ENCODE measurements at places on chromosomes 5 and 9. TPM values are rescaled to one million over a fixed set of nuclear protein-coding genes. Genes with fewer than 3 reads are reported as not detected.

DNA sequence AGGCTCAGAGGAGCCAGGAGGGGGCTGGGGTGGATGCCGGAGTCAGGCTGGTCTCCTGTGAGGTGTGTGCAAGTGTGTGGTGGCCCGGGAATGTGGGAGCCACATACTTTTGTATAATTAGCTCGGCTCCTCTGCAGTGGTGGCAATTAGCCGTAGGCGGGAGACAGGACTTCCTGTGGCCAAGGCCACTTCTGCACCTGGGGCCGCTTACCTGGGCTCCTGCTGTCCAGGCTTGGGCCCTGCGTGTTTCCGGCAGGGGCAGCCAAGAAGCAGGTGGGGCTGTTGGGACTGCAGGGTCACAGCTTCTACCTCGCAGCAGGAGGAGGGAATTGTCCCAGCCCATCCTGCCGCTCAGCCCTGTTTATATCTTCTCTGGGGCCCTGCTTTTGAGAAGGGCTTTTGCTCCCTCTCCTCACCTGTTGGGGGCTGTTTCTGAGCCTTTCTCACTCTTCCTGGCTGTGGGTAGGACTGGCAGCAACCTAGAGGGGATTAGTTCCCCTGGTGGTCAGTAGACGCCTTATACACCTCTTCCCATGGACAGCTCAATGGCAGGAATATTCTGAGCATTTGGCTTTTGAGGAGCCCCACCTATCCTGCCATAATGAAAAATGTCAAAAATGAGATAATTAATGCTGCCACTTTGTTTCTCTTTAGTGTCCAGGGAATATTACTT is 145.4 kb upstream of the PITX1 start:
- DNase-seq, result no peak
- H3K36me3 ChIP-seq, result no peaks in the 10 kb centered on the region
- H3K4me1 ChIP-seq, result no peaks in the 10 kb centered on the region
- H3K27ac ChIP-seq, result no peak overlapping the region

- no peak overlapping the region for H3K4me3 ChIP-seq
- DNase-seq, result no peak
- H3K27me3 ChIP-seq, result no peaks in the 10 kb centered on the region
- H3K36me3 ChIP-seq, result peaks cover 11% of the 10 kb centered on the region
- no peak overlapping the region for H3K27ac ChIP-seq
Measured at GRCh38 chr5:119529811-119530210, 77.5 kb downstream of the HSD17B4 start.

GRCh38 chr5:19044931-19045695 is 942.9 kb downstream of the CDH18 start:
- H3K4me3 ChIP-seq, result no peak overlapping the region
- no peaks in the 10 kb centered on the region for H3K27me3 ChIP-seq
- no peak overlapping the region for H3K27ac ChIP-seq
- H3K36me3 ChIP-seq, result no peaks in the 10 kb centered on the region
- no peak for DNase-seq

DNA sequence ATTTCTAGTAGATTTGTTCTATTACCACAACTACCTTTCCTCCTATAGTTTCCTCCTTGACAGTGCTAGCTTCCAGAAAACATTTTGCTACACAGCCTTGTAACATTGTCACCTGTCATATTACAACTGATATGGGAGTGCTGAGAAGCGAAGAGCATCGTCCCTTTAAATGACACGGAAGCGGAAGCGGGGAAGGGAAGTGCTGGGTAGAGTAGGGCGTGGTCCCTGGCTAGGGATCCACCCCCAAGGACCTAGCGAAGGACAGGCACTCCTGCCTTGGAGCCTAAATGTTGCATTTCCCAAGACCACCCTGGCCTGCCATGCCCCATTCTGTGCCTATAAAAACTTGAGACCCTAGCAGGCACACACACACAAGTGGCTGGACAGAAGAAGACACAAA is 57.4 kb upstream of the RANBP6 start:
- no peaks in the 10 kb centered on the region for H3K27me3 ChIP-seq
- H3K36me3 ChIP-seq, result no peaks in the 10 kb centered on the region
- DNase-seq, result no peak
- H3K4me1 ChIP-seq, result peaks cover 15% of the 10 kb centered on the region
- no peak overlapping the region for H3K4me3 ChIP-seq

GRCh38 chr5:78647838-78648358 is 674 bp downstream of the LHFPL2 start:
- peak overlapping the region; percentile 72 for H3K4me3 ChIP-seq
- H3K36me3 ChIP-seq, result no peaks in the 10 kb centered on the region
- H3K4me1 ChIP-seq, result peaks cover 18% of the 10 kb centered on the region
- no peak for DNase-seq
- H3K27ac ChIP-seq, result no peak overlapping the region

- no peaks in the 10 kb centered on the region for H3K27me3 ChIP-seq
- peak overlapping the region; percentile 95 for H3K4me3 ChIP-seq
- no peak overlapping the region for H3K27ac ChIP-seq
- no peak for DNase-seq
- H3K4me1 ChIP-seq, result peaks cover 37% of the 10 kb centered on the region
Measured at GRCh38 chr5:115542086-115542485, 2.5 kb downstream of the FEM1C start.

- no peak for DNase-seq
- no peaks in the 10 kb centered on the region for H3K27me3 ChIP-seq
- no peaks in the 10 kb centered on the region for H3K36me3 ChIP-seq
- H3K27ac ChIP-seq, result no peak overlapping the region
Measured at GRCh38 chr5:92711956-92712355, 869.1 kb downstream of the NR2F1-AS1 start.

DNA sequence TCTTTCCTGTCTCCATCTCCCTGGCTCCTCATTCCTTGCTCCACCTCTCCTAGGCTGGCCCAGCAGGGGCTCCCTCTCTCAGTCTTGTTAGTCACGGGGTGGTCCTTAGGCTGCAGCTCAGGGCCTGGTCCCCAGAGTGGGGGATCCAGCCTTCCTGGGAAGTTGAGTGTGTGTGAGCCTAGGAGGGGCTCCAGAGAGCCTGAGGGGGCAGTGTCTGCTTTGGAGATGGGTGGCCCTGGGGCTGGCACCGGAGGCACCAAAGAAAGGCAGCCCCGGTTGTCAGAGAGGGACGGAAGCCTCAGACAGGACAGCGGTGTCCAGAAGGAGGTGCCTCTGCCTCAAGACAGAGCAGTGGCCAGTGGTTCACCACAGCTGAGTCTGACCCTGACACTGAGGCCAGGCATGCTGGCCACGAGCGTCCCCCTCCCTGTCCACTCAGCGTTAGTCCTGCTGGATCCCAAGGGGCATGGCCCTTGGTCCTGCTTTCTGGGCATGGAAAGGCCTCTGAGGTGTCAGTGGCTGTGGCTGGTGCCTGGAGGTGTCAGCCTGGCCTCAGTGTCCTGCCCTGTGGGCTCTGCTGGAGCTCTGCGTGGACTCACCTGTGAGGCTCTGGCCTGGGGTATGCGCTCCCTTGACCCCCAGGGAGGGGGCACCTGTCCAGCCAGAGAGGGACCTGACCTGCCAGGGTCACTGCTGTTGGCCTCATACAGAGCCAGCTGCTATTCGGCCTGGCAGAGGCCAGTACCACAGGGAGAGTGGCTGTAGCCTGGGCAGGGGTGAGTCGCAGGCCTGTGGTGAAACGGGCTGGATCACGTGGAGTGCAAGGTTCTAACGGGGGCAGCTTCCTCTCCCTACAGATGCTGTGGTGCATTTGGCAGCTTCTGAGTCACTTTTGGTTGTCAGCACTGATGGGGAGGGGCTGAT is 130.6 kb downstream of the CACNA1B start:
- H3K27me3 ChIP-seq, result no peaks in the 10 kb centered on the region
- H3K4me1 ChIP-seq, result no peaks in the 10 kb centered on the region
- no peak for DNase-seq
- no peak overlapping the region for H3K4me3 ChIP-seq
- no peaks in the 10 kb centered on the region for H3K36me3 ChIP-seq

DNA sequence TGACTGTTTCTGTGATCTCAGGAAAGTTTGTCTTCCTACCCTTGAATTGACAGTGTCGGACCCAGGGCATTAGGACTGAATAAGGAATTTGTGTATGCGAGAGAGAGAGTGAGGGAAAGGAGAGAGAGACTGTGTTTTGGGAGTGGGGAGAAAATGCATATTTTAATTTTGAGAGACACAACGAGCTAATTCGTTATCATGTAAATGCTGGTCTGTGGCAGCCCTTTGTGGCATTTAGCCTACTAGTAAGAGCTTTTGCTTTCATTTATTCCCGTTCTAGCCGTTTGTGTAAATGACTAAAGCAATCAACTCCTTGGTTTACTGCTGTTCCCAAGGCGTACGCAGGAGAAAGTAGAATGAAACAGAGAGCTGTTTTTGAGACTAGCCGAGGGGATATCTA is 79.8 kb upstream of the MAMDC2 start:
- no peaks in the 10 kb centered on the region for H3K4me1 ChIP-seq
- H3K27ac ChIP-seq, result no peak overlapping the region
- DNase-seq, result no peak

- no peak overlapping the region for H3K4me3 ChIP-seq
- H3K27me3 ChIP-seq, result no peaks in the 10 kb centered on the region
- no peak overlapping the region for H3K27ac ChIP-seq
- no peaks in the 10 kb centered on the region for H3K4me1 ChIP-seq
- DNase-seq, result no peak
- H3K36me3 ChIP-seq, result no peaks in the 10 kb centered on the region
Measured at GRCh38 chr5:72265032-72265877, 54.8 kb downstream of the MRPS27 start.

- no peaks in the 10 kb centered on the region for H3K36me3 ChIP-seq
- no peak overlapping the region for H3K27ac ChIP-seq
- no peak overlapping the region for H3K4me3 ChIP-seq
- no peaks in the 10 kb centered on the region for H3K4me1 ChIP-seq
- peaks cover 14% of the 10 kb centered on the region for H3K27me3 ChIP-seq
- no peak for DNase-seq
Measured at GRCh38 chr5:142342128-142342981, 17.5 kb upstream of the SPRY4 start.

- no peak overlapping the region for H3K27ac ChIP-seq
- H3K36me3 ChIP-seq, result no peaks in the 10 kb centered on the region
- DNase-seq, result no peak
- no peak overlapping the region for H3K4me3 ChIP-seq
- no peaks in the 10 kb centered on the region for H3K4me1 ChIP-seq
- H3K27me3 ChIP-seq, result no peaks in the 10 kb centered on the region
Measured at GRCh38 chr5:176859916-176860315, 39.2 kb downstream of the HK3 start.

DNA sequence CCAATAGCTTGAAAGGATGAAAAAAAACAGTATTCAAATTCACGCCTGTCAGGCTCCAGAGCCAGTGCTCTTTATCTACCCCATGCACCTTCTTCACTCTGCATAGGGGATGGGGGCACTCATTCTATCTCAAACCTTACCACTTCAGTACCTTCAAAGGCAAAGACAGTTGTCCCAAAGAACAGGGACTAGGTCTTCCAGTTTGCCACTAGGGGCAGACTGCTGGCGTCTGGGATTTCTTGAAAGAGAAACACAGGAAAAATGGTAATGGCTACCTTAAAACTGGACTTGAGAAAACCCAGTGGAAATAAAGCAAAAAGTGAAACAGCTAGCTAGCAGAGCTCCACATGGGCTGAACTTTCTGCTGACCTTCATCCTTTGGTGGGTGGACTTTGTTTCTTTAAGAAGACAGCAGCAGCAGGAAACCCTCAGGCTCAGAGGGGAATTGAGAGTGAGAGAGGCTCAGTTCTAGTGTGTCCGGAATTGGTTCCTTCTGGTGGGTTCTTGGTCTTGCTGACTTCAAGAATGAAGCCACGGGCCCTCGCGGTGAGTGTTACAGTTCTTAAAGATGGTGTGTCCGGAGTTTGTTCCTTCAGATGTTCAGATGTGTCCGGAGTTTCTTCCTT is 41.0 kb upstream of the SLC36A1 start:
- H3K36me3 ChIP-seq, result no peaks in the 10 kb centered on the region
- peaks cover 13% of the 10 kb centered on the region for H3K27me3 ChIP-seq

DNA sequence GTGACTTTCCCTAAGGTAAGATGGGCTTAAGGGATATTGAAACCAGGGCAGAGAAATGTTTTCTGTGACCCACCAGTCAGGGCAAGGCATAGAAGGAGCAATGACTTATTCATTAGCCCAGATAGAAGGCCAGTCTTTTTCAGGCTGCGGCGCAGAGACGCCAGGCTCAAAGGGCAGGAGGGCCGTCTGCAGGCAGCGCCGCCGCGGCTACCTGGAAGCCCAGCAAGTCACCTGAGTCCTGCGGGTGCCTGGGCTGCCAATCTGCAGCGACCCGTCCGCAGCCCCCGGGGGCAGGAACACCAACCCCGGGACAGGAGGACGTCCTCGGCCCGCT is 322 bp upstream of the SH3GL2 start:
- H3K27ac ChIP-seq, result no peak overlapping the region
- no peak overlapping the region for H3K4me3 ChIP-seq
- H3K36me3 ChIP-seq, result no peaks in the 10 kb centered on the region
- peaks cover 11% of the 10 kb centered on the region for H3K27me3 ChIP-seq
- no peak for DNase-seq
- no peaks in the 10 kb centered on the region for H3K4me1 ChIP-seq

DNA sequence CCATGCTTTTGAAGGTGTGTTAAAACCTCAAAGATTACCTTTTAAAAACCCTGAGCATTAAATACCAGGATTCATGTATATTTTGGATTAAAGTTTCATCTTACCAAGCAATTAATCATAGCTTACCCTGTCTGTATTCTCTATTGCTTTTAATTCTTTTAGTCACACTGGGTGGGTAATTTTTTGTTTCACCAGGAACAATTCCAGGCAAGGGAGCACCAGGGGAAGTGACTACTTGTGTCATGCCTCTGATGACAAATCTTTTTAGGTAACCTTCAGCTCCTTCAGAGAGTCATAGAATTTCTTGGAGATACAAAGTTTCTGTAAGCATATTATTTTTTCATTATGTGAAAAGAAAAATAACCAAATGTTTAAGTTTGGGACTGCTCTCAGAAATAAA is 33.4 kb upstream of the ANXA1 start:
- no peaks in the 10 kb centered on the region for H3K36me3 ChIP-seq
- H3K27ac ChIP-seq, result no peak overlapping the region
- no peak overlapping the region for H3K4me3 ChIP-seq
- no peaks in the 10 kb centered on the region for H3K4me1 ChIP-seq

GRCh38 chr5:178793151-178793550 is 62.7 kb upstream of the ZNF354A start:
- H3K36me3 ChIP-seq, result no peaks in the 10 kb centered on the region
- H3K27me3 ChIP-seq, result no peaks in the 10 kb centered on the region
- H3K4me1 ChIP-seq, result no peaks in the 10 kb centered on the region
- no peak overlapping the region for H3K4me3 ChIP-seq
- DNase-seq, result no peak
- H3K27ac ChIP-seq, result no peak overlapping the region

DNA sequence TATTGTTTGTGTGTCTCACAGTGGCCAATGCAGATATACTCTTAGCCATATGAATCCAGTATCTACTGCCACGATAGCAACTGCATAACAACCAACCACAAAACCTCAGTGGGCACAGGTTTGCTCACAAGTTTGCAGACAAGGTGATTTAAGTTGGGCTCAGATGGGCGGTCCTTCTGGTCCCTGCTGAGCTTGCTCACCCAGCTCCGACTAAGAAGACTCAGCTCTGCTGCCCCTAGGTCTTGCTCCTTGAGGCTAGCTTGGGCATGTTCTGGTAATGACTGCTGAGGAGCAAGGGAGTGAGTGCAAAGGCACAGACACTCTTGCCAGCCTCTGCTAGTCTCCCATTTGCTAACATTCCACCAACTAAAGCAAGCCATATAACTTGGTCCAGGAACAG is 52.6 kb downstream of the MTX3 start:
- H3K27ac ChIP-seq, result no peak overlapping the region
- no peaks in the 10 kb centered on the region for H3K36me3 ChIP-seq
- DNase-seq, result no peak
- no peak overlapping the region for H3K4me3 ChIP-seq
- no peaks in the 10 kb centered on the region for H3K27me3 ChIP-seq

ARRDC3 gene
- 95.4 TPM for total RNA-seq

PCDHA9 gene
- total RNA-seq, result not detected

SLC27A6 gene
- not detected for total RNA-seq

CCDC187 gene
- 8.2 TPM for total RNA-seq

CYSRT1 gene
- total RNA-seq, result 0.32 TPM
